ENCODE measurements at places on chromosomes 3 and 15.

DNA sequence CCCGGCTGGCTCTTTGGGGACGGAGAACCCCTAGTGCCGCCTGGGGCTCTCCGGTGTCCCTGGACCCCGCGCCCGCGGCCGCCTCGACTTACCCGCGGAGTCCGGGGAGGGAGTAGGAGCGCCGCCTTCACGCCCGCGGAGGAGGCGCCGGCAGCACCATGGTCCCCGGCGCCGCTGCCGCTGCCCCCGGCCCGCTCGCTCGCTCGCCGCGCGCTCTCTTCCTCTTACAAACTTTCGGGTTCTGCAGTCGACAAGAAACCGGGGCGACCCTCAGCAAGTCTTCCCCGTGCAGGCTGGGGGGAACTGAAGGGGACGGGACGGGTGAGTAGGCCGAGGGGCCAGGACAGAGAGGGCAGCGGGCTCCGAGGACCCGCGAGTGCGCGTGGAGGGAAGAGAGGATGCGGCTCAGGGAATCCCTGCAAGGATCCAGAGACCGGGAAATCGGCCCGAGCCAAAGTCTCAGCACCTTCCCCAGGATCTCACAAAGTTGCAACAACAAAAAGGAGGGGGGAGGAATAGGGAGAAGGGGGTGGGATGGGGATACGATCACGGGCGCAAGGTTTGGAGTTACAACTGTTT is 2.0 kb downstream of the FOXP1 start:
- peak; percentile 86 for DNase-seq

DNA sequence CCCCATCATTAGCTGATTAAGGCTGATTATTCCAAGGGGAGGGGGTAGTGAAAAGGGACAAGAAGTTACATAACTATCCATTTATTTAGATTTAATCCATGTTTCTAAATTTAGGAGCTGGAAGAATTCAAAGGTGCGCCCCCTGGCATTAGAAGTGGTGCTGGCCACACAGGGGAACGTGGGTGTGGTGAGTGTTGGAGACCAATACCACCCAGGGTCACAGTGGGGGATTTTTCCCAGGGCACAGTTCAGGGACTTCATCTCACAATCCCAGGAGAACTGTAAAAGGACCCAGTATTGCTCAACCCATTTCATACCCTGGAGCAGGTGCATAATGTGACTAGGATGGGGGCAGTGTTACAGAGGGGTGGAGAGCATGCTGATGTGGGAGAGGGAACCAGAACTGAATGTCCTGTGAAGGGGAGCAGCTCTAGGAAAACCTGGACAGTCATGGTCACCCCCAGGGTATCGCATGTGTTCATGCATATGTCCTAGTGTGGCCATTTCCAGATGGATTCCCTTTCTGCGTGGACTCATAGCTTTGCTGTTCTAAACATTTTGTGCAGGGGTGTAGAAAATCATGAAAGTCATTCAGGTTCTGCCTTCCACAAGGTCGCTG is 110.3 kb downstream of the LSM3 start:
- DNase-seq = no peak

- no peak for DNase-seq
These were observed 15.6 kb downstream of the CCRL2 start for GRCh38 chr3:46422617-46423016.

DNA sequence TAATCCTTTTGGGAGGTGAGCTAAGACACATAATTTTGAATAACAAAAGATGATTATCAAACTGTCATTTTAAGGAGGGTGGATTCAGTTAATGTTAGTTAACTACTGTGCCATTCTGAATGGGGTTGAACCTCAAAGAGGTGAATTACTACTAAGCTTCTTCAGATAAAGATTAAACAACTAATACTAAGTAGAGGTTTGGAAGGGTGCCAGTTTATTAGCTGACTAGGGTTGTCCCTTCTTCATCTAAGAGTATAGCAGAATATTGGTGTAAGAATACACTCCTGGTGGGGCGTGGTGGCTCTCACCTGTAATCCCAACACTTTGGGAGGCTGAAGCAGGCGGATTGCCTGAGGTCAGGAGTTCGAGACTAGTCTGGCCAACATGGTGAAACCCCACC is 123.1 kb upstream of the LRRFIP2 start:
- DNase-seq = no peak

DNA sequence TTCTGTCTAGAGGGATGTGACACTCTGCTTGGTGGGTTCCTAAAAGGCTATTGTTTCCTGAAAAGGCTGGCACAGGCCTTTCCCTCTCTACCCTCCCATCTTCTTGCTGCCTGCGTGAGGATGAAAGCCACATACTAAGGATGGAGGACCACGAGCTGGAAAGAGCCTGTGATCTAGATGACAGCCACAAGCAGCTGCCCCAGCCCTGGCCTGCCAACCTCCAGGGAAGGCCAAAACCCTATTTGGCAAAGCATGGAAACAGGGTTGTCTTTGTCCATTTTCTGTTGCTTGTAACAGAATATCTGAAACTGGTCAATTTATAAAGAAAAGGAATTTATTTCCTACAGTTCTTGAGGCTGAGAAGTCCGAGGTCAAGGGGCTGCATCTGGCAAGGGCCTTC is 144.5 kb downstream of the FBLN2 start:
- no peak for DNase-seq

DNA sequence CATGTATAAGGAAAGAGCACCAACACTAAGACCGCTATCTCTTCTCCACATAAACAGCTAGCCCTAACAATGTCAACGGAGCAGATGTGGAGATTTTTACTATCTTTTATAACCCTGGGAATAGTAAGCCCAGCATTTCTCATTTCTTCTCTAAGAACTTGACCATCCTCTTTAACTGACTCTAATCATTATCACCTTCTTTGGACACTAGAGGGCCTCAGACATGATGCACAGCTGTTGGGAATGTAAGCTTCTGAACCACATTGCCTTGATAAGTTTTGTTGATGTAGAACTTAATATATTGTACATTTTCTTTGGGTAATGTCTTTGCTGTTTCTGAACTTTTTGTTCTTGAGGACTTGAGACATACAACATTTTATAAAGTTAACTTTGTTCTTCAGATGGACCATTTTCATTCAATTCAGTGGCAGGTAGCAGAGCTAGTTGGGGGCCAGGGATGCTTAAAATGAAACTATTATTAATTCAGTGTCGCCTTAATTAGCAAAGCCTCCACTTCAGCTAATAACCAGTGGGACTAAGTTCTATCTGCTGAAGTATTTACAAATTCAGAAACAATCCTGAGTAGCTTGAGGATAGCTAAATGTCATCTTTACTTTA is 9.6 kb upstream of the TAGLN3 start:
- peak; percentile 20 for DNase-seq

- no peak for DNase-seq
These were observed 24.9 kb downstream of the SIAH2 start for GRCh38 chr3:150737874-150738679.

GRCh38 chr15:22735781-22736180 is 50.7 kb upstream of the NIPA1 start:
- no peak for DNase-seq

DNA sequence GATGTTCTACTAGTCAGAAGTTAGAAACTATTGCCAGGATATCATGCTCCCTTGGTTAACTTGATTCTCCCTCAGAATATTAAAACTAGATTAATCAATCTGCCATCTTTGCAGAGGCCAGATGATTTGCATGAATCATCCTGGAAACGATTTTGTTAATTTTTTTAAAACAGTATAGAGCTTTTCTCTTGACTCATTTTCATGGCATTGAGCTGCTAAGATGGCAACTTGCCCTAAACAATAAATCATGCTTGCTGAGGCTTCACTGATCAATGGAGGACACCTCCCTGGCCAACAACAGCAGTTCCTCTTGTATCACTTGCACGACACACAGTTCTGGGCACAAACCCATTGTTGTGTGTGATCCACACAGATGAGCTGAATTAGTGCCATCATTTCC is 109.1 kb downstream of the COL6A6 start:
- no peak for DNase-seq

- no peak for DNase-seq
These were observed 417.3 kb downstream of the CADM2 start for GRCh38 chr3:85376131-85376530.

- DNase-seq = no peak
These were observed 50.9 kb downstream of the CAPN7 start for GRCh38 chr3:15256861-15257341.

DNA sequence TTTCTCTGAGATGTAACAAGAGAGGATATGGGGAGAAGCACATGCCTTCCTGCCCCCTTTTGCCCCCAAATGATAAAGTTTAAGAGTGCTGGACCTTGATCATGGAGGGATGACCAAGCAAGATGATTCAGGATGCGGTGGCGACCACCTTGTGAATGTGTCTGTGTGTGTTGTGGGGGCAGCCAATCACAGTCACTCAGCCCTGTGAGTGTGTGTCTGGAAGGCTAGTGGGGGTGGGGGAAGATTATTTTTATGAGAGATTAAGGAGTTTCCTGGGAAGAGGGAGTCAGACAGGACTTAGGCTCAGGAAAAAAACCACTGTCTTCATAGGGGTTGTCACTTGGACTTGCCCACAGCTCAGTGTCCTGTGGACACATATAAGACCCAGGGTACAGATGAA is 57.8 kb upstream of the KY start:
- no peak for DNase-seq

DNA sequence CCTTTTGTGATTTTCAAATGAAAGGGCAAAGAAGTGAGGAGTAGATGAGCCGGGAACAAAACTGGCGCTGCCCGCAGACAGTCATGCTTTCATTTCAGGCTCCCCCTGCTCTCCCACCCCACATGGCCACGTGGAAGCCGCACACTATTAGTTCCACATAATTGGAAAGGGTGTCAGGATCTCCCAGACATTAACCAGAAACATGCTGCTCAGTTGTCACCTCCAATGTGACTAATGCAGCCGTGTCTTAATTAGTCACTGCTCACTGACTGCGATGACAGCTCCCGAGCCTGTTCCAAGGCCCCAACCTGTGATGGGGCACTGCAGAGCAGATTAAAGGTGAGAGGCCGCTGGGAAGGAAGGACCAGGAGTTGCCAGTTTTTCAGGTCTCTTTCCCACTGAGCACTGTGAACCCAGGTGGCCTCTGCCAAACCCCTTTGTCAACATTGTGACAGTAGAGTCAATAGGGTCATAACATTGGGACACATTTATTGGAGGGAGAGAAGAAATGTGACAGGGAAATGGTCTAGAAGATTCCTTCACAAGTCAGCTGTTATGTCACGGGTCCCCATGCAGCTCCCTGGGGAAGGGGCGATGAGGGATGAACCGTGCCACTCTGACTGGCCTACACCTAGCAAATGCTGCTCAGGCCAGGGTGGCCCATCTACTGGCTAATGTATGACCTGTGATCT is 38.6 kb upstream of the SFMBT1 start:
- DNase-seq = peak; percentile 57

GRCh38 chr3:13479332-13479581 is 849 bp upstream of the HDAC11 start:
- no peak for DNase-seq

DNA sequence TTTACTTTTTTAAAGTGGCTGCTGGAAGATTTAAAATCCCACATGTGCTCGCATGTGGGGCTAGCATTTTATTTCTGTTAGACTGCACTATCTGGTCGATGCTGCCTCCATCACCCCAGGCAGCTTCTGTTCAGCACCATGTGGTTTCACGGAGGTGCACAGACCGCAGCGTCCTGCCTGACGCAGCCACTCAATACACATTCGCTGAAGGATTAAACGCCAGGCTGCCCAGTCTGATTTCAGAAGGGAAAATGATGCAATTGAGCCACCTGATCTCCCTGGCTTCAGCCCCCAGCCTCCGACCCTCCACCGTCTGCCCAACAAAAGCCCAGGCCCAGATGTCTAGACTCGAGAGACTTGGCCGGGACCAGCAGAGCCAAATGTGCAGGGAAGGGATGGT is 84.5 kb downstream of the MEGF11 start:
- peak; percentile 49 for DNase-seq

DNA sequence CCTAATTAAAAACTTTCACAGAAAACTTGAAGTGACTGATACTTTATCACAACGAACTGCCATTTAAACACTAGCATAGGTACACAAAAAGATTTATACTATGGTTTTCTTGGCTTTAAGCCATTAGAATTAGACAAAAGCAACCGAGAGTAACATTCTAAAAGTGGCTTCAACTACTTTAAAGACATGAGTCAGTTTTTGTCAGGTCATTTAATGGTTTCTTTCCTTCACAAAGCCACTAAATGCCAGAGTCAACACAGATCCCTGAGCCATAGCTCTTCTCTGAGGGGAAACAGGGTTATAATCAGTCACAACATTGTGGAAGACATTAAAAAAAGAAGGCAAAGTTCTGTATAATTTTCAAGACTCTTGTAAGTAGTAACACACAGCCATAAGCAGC is 54.6 kb downstream of the CAPN3 start:
- DNase-seq = no peak

- DNase-seq = no peak
These were observed 349.9 kb upstream of the TGFBR2 start for GRCh38 chr3:30256474-30256873.

DNA sequence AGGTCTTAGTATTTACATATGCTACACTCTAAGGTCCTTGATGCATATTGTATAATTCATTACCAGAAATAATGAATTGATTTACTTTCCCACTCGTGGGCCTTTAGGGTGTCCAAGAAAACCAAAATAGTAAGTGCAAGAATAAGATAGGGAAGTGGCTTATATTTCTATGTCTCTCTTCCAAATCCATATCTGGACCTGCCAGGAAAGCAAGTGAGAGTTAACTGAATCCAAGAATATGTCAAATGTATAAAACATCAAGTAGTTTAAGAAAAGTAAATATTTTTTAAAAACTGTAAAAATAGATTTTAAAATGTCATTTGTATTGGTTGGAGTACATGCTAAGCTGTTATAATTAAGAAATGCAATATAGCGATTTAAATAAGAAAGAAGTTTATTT is 1072.1 kb downstream of the OTOL1 start:
- DNase-seq = no peak

DNA sequence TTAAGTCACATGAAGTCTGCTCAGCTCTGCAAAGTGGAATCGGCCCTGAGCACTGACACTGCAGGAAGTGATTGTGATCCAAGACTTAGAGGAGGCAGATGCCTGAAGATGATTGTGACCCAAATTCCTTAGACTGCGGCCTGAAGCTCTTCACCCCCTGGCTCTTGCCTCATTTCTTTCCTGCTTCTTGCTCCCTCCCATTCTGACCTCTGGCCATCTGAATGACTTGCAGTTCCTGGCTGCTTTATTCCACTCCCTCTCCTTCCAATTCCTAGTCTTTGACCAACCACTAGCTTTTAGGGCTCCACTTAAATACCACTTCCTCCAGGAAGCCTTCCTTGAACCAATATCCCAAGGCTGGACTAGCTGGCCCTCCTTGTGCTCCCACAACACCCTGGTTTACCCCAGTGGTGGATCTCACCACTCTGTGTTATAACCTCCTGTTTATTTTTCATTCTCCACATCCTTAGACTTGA is 9.9 kb upstream of the EPB42 start:
- DNase-seq = no peak

- DNase-seq = no peak
These were observed 25.8 kb downstream of the AQR start for GRCh38 chr15:34943711-34944110.

All from retina (tissue), 1 donor.